ENCODE measurements at places on chromosomes 2 and 18. TPM values are rescaled to one million over a fixed set of nuclear protein-coding genes. Genes with fewer than 3 reads are reported as not detected.

The DHRS9 gene
- not detected for total RNA-seq

The FOXI3 gene
- total RNA-seq = not detected

The NT5C1B gene
- total RNA-seq = not detected

The IL37 gene
- total RNA-seq = not detected

The INPP5D gene
- total RNA-seq = 0.15 TPM

The TDRD15 gene
- not detected for total RNA-seq

The MARS2 gene
- 1.3 TPM for total RNA-seq

The IL1A gene
- total RNA-seq = 0.33 TPM

The EFR3B gene
- total RNA-seq = 0.83 TPM

The ANKRD29 gene
- 8.6 TPM for total RNA-seq

The APCDD1 gene
- total RNA-seq = 4.5 TPM

The MROH2A gene
- total RNA-seq = not detected

The FARSB gene
- total RNA-seq = 16.7 TPM

The MEP1B gene
- total RNA-seq = 0.17 TPM

The RBM44 gene
- total RNA-seq = 0.58 TPM

The RAB1A gene
- total RNA-seq = 86.8 TPM

The NLRC4 gene
- total RNA-seq = not detected

The MAPK4 gene
- not detected for total RNA-seq

The OBSL1 gene
- total RNA-seq = 69.1 TPM

The CNGA3 gene
- 0.17 TPM for total RNA-seq

The SAG gene
- not detected for total RNA-seq

The C2orf69 gene
- total RNA-seq = 16.4 TPM

The UGT1A4 gene
- total RNA-seq = not detected

The KIF1A gene
- total RNA-seq = not detected

The SLC9A4 gene
- total RNA-seq = not detected

The HOXD4 gene
- total RNA-seq = not detected

The OTOS gene
- 1.2 TPM for total RNA-seq

The UBE2E3 gene
- 59.0 TPM for total RNA-seq

The GCG gene
- total RNA-seq = not detected

All from smooth muscle cell of trachea (primary cell).